Stimulated activated CD4-positive, alpha-beta T cell treated with anti-CD3 and anti-CD28 coated beads, Interleukin-2, amount 100 ng/mL, for 24 hours (primary cell): ENCODE measurements at places on chromosomes 5 and 9.

- no peak for DNase-seq
These were observed 29.0 kb downstream of the HK3 start for GRCh38 chr5:176870110-176870591.

DNA sequence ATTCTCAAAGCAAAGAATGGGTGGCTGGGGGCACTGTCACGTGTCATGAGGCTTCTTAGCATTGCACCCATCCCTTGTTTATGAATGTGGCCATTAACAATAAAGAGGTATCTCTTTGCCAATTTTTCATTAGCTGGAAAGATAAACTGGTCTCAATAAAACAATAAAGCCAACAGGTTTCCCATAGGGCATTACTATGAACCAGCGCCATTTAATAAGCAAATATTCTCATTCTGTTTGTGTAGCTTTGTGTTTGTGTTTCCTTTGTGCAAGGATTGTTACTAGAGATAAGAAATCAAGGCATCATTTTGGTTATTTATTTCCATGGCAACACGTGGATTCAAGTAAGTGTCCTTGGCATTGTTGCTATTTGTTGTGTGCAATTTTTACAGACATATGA, 37.6 kb upstream of the CAST start:
- no peak for DNase-seq

- no peak for DNase-seq
These were observed 59.3 kb downstream of the RALGPS1 start for GRCh38 chr9:126973651-126974529.

GRCh38 chr5:17315710-17316221, 98.3 kb downstream of the BASP1 start:
- DNase-seq, result no peak
